Keratinocyte (primary cell): ENCODE measurements at places on chromosomes 7 and 10. TPM values are rescaled to one million over a fixed set of nuclear protein-coding genes. Genes with fewer than 3 reads are reported as not detected.
A peak's percentile ranks its signal among the peaks of the same experiment; 100 is the strongest.

GRCh38 chr10:103541616-103542015, 48.1 kb downstream of the NEURL1 start:
- peaks cover 8% of the 10 kb centered on the region for H3K4me1 ChIP-seq
- no peaks in the 10 kb centered on the region for H3K36me3 ChIP-seq
- no peak overlapping the region for H3K4me3 ChIP-seq
- no peak overlapping the region for H3K27ac ChIP-seq
- no peak for DNase-seq
- H3K27me3 ChIP-seq: peaks cover 14% of the 10 kb centered on the region

- no peak overlapping the region for H3K4me3 ChIP-seq
- DNase-seq: no peak
- no peak overlapping the region for H3K27ac ChIP-seq
- H3K27me3 ChIP-seq: peaks cover 14% of the 10 kb centered on the region
- H3K4me1 ChIP-seq: no peaks in the 10 kb centered on the region
Observed at GRCh38 chr10:123518765-123519164, 147.4 kb upstream of the GPR26 start.

DNA sequence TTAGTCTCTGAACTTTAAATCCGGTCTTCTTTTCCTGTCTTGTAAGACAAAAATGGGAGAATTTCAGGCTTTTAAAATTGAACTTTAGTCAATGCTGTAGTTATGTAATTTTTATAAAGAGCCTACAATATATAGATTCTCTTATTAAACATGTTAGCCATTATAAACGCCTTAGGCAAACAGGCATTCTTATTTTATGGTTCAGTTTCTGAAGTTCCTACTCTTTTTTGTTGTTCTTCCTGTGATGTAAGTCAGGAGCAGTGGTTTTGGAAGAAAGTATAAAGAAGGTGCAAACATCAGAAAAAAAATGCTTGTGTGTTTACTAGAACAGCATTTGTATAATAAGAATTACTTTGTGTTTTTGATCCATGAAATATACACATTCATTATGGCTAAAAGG, 41.6 kb downstream of the BICC1 start:
- DNase-seq: no peak
- H3K36me3 ChIP-seq: no peaks in the 10 kb centered on the region
- H3K27ac ChIP-seq: no peak overlapping the region
- no peaks in the 10 kb centered on the region for H3K27me3 ChIP-seq

- H3K36me3 ChIP-seq: no peaks in the 10 kb centered on the region
- no peaks in the 10 kb centered on the region for H3K27me3 ChIP-seq
- no peak for DNase-seq
- no peak overlapping the region for H3K4me3 ChIP-seq
- no peak overlapping the region for H3K27ac ChIP-seq
Observed at GRCh38 chr10:9126728-9127127, 1072.2 kb downstream of the GATA3 start.

DNA sequence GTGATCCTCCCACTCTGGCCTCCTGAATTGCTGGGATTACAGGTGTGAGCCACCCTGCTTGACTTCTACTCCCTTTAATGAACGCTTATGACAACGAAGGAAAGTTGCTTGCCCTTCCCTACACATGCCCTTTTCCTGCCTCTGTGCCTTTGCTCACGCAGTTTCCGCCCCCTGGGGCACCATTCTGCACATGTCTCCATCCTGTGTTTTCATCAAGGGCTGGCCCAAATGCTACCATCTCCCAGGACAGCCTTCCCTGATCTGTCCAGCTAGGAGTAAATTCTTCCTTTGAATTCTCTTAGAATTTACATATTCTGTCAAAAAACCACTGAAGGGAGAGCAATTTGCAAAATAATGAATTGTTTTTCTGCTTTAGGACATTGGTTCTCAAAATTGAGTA, 50.0 kb upstream of the KMT2C start:
- no peak overlapping the region for H3K27ac ChIP-seq
- no peaks in the 10 kb centered on the region for H3K27me3 ChIP-seq
- H3K4me1 ChIP-seq: no peaks in the 10 kb centered on the region
- no peak for DNase-seq

DNA sequence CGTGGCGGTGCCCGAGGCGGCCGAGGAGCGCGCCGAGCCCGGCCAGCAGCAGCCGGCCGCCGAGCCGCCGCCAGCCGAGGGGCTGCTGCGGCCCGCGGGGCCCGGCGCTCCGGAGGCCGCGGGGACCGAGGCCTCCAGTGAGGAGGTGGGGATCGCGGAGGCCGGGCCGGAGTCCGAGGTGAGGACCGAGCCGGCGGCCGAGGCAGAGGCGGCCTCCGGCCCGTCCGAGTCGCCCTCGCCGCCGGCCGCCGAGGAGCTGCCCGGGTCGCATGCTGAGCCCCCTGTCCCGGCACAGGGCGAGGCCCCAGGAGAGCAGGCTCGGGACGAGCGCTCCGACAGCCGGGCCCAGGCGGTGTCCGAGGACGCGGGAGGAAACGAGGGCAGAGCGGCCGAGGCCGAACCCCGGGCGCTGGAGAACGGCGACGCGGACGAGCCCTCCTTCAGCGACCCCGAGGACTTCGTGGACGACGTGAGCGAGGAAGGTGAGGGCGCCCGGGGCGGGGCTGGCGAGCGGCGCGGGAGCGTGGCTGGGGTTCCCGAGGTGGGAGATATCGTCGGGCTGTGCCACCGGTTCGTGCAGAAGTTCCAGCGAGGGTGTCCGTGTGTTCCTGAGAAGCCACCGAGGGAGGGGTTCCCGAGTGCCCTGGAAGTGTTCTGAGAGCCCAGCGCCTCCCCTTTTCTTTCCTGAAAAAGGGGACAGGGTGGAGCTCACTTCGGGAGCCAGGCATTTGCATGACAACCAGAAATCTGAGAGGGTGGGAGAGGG, 495 bp downstream of the EIF3B start:
- peaks cover 23% of the 10 kb centered on the region for H3K4me1 ChIP-seq
- H3K36me3 ChIP-seq: peaks cover 33% of the 10 kb centered on the region
- no peak for DNase-seq
- peak overlapping the region; percentile 83 for H3K4me3 ChIP-seq
- H3K27ac ChIP-seq: peak overlapping the region; percentile 100

GRCh38 chr7:132352800-132353199, 223.5 kb downstream of the PLXNA4 start:
- no peak overlapping the region for H3K4me3 ChIP-seq
- no peak overlapping the region for H3K27ac ChIP-seq
- no peaks in the 10 kb centered on the region for H3K36me3 ChIP-seq
- no peaks in the 10 kb centered on the region for H3K4me1 ChIP-seq
- H3K27me3 ChIP-seq: peaks cover 33% of the 10 kb centered on the region

GRCh38 chr7:71860572-71860971, 551.6 kb downstream of the CALN1 start:
- H3K4me1 ChIP-seq: no peaks in the 10 kb centered on the region
- no peaks in the 10 kb centered on the region for H3K27me3 ChIP-seq
- DNase-seq: no peak
- no peak overlapping the region for H3K4me3 ChIP-seq

DNA sequence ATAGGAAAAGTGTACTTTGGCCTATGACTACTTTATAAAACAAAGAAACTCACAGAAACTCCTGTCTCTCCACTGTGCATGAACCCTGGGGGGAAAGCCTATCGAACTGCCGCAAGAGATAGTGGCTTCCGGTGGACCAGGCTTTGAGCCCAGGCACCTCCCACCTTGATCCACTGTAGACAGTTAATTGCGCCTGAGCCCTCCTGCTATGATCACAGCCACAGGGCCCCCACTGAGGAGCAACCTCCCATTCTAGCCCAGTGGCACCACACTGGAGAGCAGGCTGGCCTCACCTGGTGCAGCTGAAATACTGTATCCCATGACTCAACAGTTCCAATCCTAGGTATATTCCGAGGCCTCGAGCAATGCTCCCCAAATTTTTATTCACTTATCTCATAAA, 98.8 kb downstream of the COBL start:
- H3K36me3 ChIP-seq: no peaks in the 10 kb centered on the region
- H3K27me3 ChIP-seq: no peaks in the 10 kb centered on the region
- no peak for DNase-seq
- H3K4me3 ChIP-seq: no peak overlapping the region

DNA sequence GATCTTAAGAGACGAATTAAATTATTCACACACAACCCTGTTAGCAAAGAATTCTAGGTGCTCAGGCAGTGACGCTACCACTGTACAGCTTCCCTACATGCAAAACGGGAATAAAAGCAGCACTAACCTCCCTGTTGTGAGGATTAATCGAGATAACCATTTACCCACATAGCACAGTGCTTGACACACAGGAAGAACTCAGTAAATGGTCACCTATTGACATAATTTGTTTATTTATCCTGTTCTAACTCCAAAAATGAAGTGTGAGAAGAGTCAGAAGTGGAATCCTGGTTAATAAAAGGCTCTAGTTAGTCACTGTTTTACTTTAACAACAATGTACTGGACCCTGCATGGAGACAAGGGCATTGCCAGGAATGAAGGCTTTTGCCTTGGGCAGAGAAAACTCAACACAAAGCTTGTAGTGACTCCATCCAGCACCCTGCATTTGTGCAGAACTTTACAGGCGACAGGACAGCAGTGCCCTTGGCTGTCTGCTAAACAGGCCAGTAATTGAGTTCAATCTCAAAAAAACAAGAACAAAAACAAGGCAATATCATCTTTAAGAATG, 103.8 kb downstream of the SORBS1 start:
- H3K4me1 ChIP-seq: peaks cover 8% of the 10 kb centered on the region
- no peaks in the 10 kb centered on the region for H3K27me3 ChIP-seq
- H3K27ac ChIP-seq: no peak overlapping the region
- no peak overlapping the region for H3K4me3 ChIP-seq
- no peak for DNase-seq
- H3K36me3 ChIP-seq: no peaks in the 10 kb centered on the region

- no peaks in the 10 kb centered on the region for H3K36me3 ChIP-seq
- H3K27ac ChIP-seq: no peak overlapping the region
- H3K4me3 ChIP-seq: no peak overlapping the region
- H3K4me1 ChIP-seq: no peaks in the 10 kb centered on the region
- no peak for DNase-seq
Observed at GRCh38 chr7:157560710-157561522, 224.1 kb downstream of the DNAJB6 start.

DNA sequence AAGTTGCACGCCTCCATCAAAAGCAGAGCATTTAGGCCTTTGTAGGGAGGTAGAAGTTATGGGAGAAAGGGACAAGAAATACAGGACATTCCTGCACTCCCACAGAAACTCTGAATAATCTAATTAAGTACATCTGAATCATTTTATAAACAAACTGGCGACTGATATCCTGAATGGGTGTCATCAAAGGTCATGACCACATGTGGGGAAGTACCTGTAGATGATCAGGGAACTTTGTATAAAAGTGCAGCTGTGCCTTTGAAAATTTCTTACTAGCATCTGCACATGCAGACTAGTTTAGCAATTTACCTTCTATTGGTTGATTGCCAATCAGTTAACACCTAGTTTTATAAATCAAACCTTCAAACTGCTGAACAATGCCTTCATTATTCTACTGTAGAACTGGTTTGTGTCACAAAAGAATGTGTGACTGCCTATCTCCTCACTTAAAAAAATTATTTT, 17.1 kb downstream of the STEAP4 start:
- peaks cover 15% of the 10 kb centered on the region for H3K4me1 ChIP-seq
- H3K36me3 ChIP-seq: no peaks in the 10 kb centered on the region
- H3K4me3 ChIP-seq: no peak overlapping the region
- peak; percentile 64 for DNase-seq

- H3K4me3 ChIP-seq: no peak overlapping the region
- no peak overlapping the region for H3K27ac ChIP-seq
- no peak for DNase-seq
- no peaks in the 10 kb centered on the region for H3K36me3 ChIP-seq
Observed at GRCh38 chr10:86153751-86154150, 212.8 kb downstream of the GRID1 start.

DNA sequence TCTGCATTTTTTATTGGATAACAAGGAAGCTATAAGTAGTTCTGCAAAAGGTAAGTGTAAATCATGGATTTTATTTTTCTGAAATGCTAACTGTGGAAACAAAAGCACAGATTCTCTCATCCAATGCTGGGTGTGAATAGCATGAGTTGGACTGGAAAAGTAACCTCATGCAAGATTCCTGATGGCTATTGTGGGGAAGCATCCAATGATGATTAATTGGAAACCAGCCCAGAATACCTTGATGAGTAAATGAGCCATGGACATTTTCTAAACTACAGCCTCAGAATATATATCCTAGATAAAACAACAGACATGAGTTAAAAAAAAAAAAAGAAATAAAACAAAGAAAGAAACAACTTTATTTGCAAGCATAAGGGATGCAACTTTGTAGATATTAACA, 934.6 kb downstream of the CCSER2 start:
- no peaks in the 10 kb centered on the region for H3K27me3 ChIP-seq
- H3K4me1 ChIP-seq: no peaks in the 10 kb centered on the region
- no peak overlapping the region for H3K4me3 ChIP-seq
- no peaks in the 10 kb centered on the region for H3K36me3 ChIP-seq
- DNase-seq: no peak

GRCh38 chr10:122113161-122113944, 124.4 kb downstream of the TACC2 start:
- no peaks in the 10 kb centered on the region for H3K27me3 ChIP-seq
- DNase-seq: no peak
- H3K4me3 ChIP-seq: peak overlapping the region; percentile 72
- no peaks in the 10 kb centered on the region for H3K36me3 ChIP-seq

GRCh38 chr7:80984619-80985018, 65.8 kb upstream of the SEMA3C start:
- H3K4me3 ChIP-seq: no peak overlapping the region
- H3K27ac ChIP-seq: no peak overlapping the region
- H3K27me3 ChIP-seq: no peaks in the 10 kb centered on the region
- H3K4me1 ChIP-seq: no peaks in the 10 kb centered on the region
- H3K36me3 ChIP-seq: no peaks in the 10 kb centered on the region

- H3K36me3 ChIP-seq: no peaks in the 10 kb centered on the region
- no peak overlapping the region for H3K27ac ChIP-seq
- no peaks in the 10 kb centered on the region for H3K4me1 ChIP-seq
- no peak for DNase-seq
- H3K4me3 ChIP-seq: no peak overlapping the region
Observed at GRCh38 chr7:50394315-50394714, 55.8 kb downstream of the FIGNL1 start.

DNA sequence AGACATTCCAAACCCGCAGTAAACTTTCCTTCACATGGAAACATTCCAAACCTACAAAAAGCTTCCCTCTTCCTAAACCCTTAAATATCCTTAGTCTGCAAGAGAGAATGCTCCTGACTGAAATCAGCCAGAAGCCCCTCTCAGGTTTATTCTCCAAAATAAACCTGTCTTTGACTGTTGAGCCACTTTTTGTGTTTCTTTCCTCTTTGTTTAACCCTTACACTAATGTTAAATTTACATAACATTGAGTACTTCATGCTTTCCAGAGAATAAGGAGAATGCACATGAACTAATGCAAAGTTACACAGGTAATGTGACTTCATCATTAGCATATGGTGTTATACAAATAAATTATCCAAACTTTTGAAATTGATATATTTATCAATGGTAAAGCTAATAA, 262.6 kb upstream of the PRKCQ start:
- H3K27me3 ChIP-seq: no peaks in the 10 kb centered on the region
- no peak overlapping the region for H3K27ac ChIP-seq
- H3K4me3 ChIP-seq: no peak overlapping the region
- no peaks in the 10 kb centered on the region for H3K4me1 ChIP-seq
- DNase-seq: no peak

- no peaks in the 10 kb centered on the region for H3K36me3 ChIP-seq
- no peak overlapping the region for H3K4me3 ChIP-seq
- H3K4me1 ChIP-seq: no peaks in the 10 kb centered on the region
- no peaks in the 10 kb centered on the region for H3K27me3 ChIP-seq
- H3K27ac ChIP-seq: no peak overlapping the region
Observed at GRCh38 chr10:17144757-17145156, 15.1 kb upstream of the CUBN start.

ACSM6 gene
- polyA plus RNA-seq: 0.04 TPM in 1 of 3 replicates, not detected in the others

SPDYE5 gene
- 0.04 TPM in 1 of 3 replicates, not detected in the others for polyA plus RNA-seq

OR2A14 gene
- polyA plus RNA-seq: not detected in 3 replicates

ZNF282 gene
- polyA plus RNA-seq: 12.1 to 14.7 TPM (median 13.1 TPM) in 3 replicates

SUN3 gene
- polyA plus RNA-seq: not detected in 3 replicates

IDI2 gene
- not detected in 3 replicates for polyA plus RNA-seq

PIK3AP1 gene
- polyA plus RNA-seq: 0.02 to 0.09 TPM in 2 of 3 replicates, not detected in the other

MTERF1 gene
- polyA plus RNA-seq: 6.4 to 18.9 TPM (median 12.6 TPM) in 3 replicates

NPC1L1 gene
- 0.01 to 0.03 TPM in 2 of 3 replicates, not detected in the other for polyA plus RNA-seq

SMO gene
- 3.9 to 6.2 TPM (median 6.2 TPM) in 3 replicates for polyA plus RNA-seq
